ENCODE measurements at places on chromosomes 1 and 21. TPM values are rescaled to one million over a fixed set of nuclear protein-coding genes. Genes with fewer than 3 reads are reported as not detected.

ARHGEF10L gene
- total RNA-seq = 46.6 TPM

DNA sequence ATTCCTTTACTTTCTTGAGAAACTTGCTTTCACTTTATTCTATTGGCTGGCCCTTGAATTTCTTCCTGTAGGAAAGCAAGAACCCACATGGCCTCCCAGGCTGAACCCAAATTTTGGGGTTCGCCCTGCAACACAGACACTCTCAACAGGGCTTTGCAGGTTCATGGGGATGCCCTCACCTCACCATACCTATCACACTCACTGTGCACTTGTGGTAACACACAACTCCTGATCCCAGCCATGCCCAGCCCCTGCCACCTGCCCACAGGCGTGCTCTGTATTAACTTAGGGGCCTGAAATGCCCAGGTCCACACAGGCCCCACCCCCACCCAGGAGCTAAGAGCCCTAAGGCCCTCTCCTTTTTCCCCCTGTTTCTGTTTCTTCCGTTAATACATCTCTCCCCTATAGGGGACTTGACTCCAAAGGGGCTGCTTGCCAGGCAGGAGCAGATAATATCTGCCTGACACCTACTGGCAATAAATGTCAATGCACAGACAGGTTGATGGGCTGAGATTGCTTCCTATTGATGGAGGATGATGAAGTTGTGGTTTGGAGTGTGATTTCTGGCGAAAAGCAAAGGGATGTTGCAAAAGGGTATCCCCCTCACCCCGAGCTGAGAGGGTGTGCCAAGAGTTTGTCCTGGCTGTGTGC is 171.5 kb downstream of the AJAP1 start:
- no peaks in the 10 kb centered on the region for H3K36me3 ChIP-seq
- no peak overlapping the region for H3K4me3 ChIP-seq
- DNase-seq = peak; percentile 78
- no peak overlapping the region for H3K27ac ChIP-seq

- H3K4me1 ChIP-seq = no peaks in the 10 kb centered on the region
- DNase-seq = no peak
- H3K27me3 ChIP-seq = no peaks in the 10 kb centered on the region
- no peaks in the 10 kb centered on the region for H3K36me3 ChIP-seq
- H3K4me3 ChIP-seq = no peak overlapping the region
Measured at GRCh38 chr1:80075351-80075750, 1068.8 kb upstream of the ADGRL4 start.

DNA sequence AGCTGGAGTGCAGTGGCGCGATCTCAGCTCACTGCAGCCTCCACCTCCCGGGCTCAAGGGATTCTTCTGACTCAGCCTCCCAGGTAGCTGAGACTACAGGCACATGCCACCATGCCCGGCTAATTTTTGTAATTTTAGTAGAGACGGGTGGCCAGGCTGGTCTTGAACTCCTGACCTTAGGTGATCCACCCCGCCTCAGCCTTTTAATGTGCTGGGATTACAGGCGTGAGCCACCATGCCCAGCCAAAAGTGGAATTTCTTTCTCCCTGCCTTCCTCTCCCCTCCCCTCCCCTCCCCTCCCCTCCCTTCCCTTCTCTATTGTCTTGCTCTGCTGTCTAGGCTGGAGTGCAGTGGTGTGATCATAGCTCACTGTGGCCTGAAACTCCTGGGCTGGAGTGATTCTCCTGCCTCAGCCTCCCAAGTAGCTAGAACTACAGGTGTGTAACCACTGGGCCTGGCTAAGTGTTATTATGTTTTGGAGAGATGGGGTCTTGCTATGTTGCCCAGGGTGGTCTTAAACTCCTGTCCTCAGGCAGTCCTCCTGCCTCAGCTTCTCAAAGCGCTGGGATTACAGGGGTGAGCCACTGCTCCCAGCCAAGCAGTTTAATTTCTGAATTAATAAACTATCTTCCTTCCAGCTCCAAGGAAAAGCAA is 10.0 kb upstream of the MACF1 start:
- H3K36me3 ChIP-seq = no peaks in the 10 kb centered on the region
- H3K27me3 ChIP-seq = no peaks in the 10 kb centered on the region
- H3K4me1 ChIP-seq = peaks cover 94% of the 10 kb centered on the region
- H3K27ac ChIP-seq = peak overlapping the region; percentile 90

GRCh38 chr1:12458571-12458970 is 159.4 kb downstream of the DHRS3 start:
- no peak overlapping the region for H3K4me3 ChIP-seq
- peaks cover 11% of the 10 kb centered on the region for H3K36me3 ChIP-seq
- H3K27me3 ChIP-seq = no peaks in the 10 kb centered on the region
- DNase-seq = no peak
- H3K27ac ChIP-seq = peak overlapping the region; percentile 86

Measured in esophagus muscularis mucosa (tissue), 4 donors.